ENCODE measurements at places on chromosomes 6 and 20.

DNA sequence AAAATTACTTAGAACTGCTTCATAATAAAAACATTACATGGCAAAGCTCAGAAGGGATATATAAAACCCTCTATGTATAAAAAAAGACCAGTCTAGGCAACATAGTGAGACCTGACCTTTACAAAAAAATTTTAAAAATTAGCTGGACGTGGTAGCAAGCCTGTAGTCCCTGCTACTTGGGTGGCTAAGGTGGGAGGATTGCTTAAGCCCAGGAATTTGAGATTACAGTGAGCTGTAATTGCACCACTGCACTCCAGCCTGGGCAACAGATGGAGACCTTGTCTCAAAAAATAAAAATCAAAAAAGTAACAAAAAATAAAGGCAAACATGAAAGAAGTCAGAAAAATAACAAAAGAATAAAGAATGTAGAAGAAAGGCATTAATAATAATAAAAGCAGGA, 21.5 kb upstream of the TPD52L1 start:
- DNase-seq, result no peak

DNA sequence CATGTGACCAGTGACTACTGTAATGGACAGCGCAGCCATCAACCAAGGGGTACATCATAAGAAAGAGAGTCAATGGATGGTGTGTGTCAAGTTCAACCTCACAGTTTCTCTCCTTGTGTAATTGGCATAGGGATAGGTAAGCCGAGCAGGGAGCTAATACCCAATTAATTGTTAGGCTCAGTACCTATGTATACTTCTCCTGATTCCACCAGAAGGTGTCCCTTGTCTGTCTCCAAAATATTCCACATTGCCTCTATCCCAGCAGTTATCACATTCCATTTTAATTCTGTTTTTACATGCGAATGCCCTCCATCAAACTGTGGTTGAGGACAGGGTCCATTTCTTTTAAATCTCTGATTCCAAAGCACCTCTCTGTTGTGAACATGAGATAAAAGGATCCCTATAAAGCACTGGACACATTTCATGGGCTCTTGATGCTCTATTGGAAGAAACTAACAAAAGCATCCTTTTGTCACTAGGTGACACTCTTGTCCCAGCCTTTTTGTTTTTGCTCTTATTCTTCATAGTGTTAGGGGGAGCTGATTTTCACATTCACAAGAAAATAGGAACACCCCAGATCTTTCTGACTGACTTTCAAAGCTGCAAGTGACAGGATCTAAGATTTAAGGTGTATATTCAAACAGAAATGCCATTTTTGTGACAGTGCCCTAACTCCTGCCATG, 38.9 kb downstream of the FBXO9 start:
- DNase-seq, result no peak

DNA sequence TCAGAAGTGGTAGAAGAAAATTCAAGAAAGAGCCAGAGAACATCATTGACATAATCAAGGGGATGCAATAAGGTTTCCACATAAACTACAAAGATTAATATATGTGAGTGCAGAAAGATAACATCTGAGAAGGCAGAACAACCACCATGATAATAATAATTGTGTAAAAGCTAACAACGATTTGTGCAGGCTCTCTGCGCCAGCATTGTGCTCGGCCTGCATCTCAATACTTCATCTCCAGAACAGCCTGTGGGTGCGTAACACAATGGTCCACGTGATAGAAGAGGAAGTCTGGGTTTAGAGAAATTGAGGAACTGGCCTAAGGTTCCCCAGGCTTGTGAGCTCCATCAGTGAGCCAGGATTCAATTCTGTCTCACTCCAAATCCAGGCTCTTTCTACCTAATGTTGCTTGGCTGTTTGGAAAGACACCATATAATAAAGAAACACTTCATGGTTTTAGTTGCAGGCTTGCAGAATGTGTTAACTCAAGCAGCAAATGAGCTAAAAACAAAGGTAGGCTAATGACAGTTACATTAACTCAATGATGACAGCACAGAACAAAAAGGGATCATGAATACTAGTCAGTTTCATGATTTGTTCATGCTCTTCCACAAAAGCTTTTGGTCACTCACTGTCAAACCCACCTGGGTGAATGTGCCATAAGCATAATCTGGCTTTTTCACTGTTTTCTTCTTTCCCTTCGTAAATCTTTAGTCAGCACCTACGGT, 71.2 kb downstream of the LY86 start:
- DNase-seq, result no peak

GRCh38 chr6:115945306-115945705, 115.4 kb downstream of the FRK start:
- DNase-seq, result peak; percentile 39

- no peak for DNase-seq
Measured at GRCh38 chr20:50823319-50823718, 28.5 kb downstream of the BCAS4 start.

All from NCI-H1048 (cell line).